ENCODE measurements at places on chromosomes 5 and 9. TPM values are rescaled to one million over a fixed set of nuclear protein-coding genes. Genes with fewer than 3 reads are reported as not detected.
A peak's percentile ranks its signal among the peaks of the same experiment; 100 is the strongest.

The PCDHGB2 gene
- total RNA-seq: 1.9 TPM

The DBH gene
- not detected for total RNA-seq

The FBP2 gene
- 0.41 TPM for total RNA-seq

DNA sequence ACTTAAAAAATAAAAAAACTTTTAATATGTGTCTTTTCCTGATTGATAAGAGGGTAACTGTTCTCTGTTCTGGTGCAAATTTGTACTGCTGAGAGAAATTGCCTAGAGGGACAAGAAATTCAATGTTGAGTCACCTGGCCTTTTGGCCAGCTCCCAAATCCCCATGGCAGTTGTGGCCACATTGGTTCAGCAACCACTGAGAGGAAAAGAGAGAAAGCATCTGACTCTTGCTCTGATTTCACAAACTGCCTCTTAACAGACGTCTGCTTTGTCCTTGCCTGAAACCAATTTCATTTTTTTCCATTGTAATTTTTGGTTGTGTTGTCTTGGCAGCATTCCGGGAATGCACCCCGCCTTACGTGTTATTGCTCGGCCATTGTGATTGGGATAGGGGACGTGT lies 42.4 kb downstream of the NTRK2 start:
- peak; percentile 91 for DNase-seq

- peak; percentile 49 for DNase-seq
Measured at GRCh38 chr5:54904425-54904824, 81.0 kb downstream of the ESM1 start.

- no peak for DNase-seq
Measured at GRCh38 chr5:89690331-89690730, 719.2 kb downstream of the CETN3 start.

GRCh38 chr5:39058178-39058921 lies 15.8 kb downstream of the RICTOR start:
- no peak for DNase-seq

DNA sequence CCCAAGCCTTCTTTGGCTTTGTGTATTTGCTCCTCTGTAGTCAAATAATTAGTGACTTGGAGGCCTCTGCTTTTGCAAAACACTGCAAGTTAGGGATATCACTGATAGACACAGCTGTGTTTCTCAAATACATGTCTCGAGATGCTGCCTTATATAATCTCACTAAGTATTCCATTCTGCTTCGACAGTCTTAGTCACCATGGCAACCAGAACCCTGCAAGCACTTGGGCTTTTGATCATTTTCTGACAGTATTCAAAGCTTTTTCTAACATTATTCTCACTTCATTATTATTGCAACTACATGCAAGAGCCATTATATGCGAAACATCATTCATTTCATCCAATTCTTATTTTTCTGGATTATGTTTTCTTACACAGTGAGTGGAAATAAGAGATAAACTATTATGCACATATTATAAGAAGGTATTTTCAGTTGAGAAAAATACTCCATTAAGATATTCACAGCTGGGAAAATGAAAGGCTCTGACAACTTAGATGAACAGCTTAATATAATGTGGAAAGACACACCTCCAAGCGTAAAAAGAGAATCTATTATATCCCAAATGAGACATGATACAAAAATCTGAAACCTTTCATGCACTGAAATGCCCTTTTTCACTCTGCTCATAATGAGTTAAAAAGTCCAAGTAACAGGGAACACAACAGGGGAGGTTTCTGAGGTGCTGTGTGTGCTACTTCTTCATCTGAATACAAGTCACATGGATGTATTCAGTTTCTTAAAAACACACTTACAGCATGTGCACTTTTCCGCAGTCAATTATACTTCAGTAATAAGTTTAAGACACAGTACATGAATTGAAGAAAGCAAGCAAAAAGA lies 93.9 kb downstream of the SCAI start:
- DNase-seq: no peak
